GM23248 (cell line): ENCODE measurements at places on chromosomes 2 and 18. TPM values are rescaled to one million over a fixed set of nuclear protein-coding genes. Genes with fewer than 3 reads are reported as not detected.

Gene GPBAR1
- total RNA-seq: not detected in 2 replicates

DNA sequence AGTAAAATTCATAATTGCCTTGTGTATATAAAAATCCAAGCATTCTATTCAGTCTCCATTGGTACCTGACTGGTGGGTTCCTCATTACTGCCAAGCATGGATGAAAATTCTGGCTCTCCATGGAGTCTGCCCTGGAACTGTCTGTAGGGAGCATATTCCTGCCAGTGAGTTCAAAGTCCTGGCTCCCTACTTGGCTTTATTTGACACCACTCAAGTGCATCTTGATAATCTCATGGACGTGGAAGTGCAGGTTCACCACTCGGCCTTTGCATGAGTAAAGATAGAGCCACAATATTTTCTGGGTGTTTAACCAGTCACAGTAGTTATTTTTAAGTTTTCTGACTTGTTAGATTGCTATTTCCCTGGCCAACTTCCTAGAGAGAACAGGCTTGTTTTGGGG is 63.5 kb downstream of the CNTNAP5 start:
- no peak for DNase-seq

- no peak for DNase-seq
Measured at GRCh38 chr2:219107758-219108157, 47.0 kb upstream of the IHH start.

DNA sequence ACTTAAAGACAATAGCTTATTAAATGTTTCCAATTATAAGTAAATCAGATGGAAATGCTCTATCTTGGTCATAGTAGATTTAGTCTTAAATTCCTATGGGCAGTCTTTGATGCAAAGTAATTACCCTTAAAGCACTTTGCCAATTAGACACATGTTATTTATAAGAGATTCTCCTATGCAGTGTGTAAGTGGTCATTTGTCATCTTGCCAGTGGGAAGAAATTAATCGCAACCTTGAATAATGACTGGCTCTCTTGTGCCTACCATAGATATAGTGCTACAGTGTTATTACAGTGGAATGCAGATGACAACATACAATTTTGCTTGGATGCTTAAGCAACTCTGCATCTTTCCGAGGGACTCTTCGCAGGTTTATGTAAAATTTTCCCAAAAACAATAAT is 311.0 kb upstream of the THUMPD2 start:
- no peak for DNase-seq

GRCh38 chr18:40902436-40902835 is 1052.6 kb upstream of the PIK3C3 start:
- no peak for DNase-seq

GRCh38 chr2:227942965-227943364 is 71.5 kb downstream of the DAW1 start:
- no peak for DNase-seq

Gene FAP
- total RNA-seq: 243 and 269 TPM in 2 replicates

Gene MPP4
- total RNA-seq: 3.8 and 5.3 TPM in 2 replicates

DNA sequence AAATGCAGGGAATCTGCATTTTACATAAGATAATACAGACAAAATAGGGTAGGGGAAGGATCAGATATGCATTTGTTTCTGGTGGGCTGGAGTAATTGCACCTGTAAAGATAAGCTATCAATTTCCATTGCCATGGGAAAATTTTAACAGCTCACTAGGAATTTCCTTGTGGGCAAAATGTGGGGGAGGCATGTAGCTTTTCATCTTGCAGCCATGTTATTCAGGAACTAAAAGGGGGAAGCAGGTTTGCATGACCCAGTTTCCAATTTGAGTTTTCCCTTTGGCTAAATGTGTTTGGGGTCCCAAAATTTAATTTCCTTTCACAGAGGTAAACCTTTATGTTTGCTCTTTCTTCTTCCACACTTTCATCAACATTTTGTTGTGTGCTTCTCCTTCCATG is 624.4 kb downstream of the NYAP2 start:
- no peak for DNase-seq

DNA sequence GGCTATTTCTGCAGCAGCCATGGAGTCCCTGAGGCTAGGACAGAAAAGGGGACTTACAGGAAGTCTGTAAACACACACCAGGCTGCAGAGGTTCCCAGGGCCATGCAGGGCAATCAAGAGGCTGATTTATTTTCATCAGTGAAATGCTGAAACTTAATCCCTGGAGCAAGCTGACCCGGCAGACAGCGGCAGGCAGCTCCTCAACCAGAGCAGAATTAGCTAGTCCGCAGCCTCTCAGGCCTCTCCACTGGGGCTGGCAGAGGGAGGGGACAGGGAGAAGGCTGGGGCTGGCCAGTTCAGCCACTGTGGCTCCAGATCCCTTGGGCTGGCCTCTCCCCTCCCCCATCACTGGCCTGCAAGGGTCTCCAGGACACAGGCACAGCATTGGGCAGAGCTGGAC is 136.3 kb downstream of the TNS1 start:
- DNase-seq: no peak

Gene CFAP210
- total RNA-seq: not detected in 2 replicates

DNA sequence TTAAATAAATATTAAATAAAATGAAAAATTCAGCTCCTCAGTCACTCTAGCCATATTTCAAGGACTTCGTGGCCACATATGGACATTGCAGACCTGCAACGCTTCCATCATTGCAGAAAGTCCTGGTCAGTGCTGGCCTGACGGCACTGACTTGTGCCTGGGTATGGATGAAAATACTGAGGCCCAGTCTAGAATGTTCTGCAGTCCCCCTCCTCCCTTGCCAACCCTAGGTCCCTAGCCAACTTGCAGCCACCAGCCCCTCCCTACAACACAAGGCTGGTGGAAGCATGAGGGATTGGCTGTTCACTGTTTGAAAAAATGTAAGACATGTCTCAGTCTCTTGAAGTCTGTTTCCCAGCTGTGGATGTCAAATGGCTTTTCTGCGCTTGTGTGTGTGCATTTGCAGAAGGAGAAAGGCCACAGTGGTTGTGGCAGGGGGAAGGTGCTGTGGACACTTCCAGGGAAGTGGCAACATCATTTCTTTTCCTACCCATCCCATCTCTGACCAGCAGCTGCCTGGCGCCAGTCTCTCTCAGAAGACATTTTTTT is 9.9 kb downstream of the IGFBP5 start:
- no peak for DNase-seq

Gene HOXD12
- 0.22 TPM in 1 of 2 replicates, not detected in the other for total RNA-seq

DNA sequence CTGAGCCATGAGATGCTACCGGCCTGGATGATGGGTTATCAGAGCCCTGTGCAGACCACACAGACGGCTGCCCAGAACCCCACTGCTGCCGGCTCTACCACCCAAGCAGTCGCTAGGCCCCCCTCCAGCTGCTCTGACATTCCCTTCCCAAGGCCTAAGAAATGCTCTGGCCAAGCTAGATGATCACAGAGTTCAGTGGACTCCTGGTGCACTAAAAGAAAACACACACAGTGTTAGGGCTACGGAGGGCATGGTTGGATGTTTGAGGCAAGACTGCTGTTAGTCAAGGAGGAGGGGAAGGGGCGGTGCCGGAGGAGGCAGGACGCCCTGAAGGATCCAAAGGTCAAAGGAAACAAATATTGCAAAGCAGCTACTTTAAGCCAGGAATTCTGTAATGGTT is 174.5 kb downstream of the MYCN start:
- DNase-seq: no peak

- DNase-seq: no peak
Measured at GRCh38 chr2:197713271-197713670, 8.1 kb downstream of the MARS2 start.

- no peak for DNase-seq
Measured at GRCh38 chr2:74715880-74716279, 61.8 kb downstream of the SEMA4F start.

Gene FAM161A
- 0.25 and 0.76 TPM in 2 replicates for total RNA-seq

- DNase-seq: no peak
Measured at GRCh38 chr2:60407398-60407797, 146.1 kb downstream of the BCL11A start.

Gene L3MBTL4
- total RNA-seq: not detected in 2 replicates

Gene ZNF519
- 1.1 and 2.0 TPM in 2 replicates for total RNA-seq

GRCh38 chr2:7031547-7032245 is 114.5 kb downstream of the RNF144A start:
- DNase-seq: no peak

- DNase-seq: no peak
Measured at GRCh38 chr2:38100328-38100727, 24.4 kb upstream of the CYP1B1 start.

GRCh38 chr2:5290900-5291546 is 401.2 kb upstream of the SOX11 start:
- no peak for DNase-seq

DNA sequence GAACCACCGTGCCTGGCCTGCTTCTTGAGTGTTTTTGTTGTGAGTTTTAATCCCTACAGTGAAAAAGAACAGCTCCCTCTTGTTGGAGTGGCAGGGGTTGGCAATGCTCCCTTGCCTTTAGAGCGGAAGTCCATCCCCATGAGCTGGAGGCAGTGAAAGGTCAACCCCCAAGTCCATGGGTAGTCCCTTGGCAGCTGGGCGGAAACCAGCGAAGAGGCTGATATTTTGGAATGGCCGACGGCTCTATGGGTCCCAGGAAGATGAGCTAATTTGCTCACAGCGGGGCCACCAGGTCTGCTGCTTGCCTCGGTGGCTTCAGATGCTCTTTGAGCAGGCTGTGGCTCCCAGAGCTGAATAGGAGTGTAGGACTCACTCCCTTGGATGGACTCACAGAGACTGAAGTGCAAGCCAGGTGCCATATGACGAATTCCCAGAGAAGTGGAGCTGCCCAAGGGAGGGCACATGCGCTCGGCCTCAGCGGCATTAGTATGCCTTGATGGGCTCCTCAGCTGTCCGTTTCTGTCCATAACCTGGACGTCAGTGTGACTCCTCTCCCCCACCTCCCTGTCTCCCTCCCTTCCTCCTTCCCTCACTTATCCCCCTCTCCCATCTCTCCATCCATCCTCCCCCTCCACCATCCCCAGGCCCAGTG is 25.4 kb upstream of the RHOB start:
- no peak for DNase-seq

Gene VWA3B
- not detected in 2 replicates for total RNA-seq

DNA sequence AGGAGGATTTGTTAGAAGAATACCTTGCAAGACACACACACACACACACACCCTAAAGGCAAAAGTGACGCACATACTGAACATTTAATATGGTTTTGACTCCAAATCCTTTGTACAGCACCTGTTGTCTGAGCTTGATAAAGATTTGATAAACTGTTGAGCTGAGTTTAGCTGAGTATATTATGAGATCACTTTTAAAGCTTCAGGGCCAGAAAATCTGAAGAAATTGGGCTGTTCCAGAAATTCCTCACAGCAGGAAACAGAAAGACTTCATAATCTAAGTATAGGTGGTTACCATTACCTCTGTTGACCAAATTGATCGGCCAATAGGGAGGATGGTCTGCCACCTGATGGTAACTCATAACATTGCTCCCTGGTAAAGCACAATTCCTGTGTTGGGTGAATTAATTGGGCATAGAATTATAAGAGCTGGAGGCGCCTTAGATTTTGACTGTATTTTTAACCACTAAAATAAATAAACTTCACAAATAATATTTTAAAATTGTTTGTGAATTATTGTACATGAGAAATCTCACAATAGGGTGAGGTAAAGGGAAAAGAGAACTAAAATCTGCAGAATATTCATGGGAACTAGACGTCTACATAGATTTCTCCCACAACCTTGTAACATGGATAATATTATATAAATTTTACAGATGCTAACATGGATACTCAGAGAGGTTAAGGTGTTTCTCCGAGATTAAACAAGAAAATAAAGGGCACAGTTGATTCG is 21.8 kb upstream of the RPIA start:
- peak; percentile 65 for DNase-seq

Gene MAPK4
- 0.22 TPM in 1 of 2 replicates, not detected in the other for total RNA-seq

Gene TXNDC2
- total RNA-seq: not detected in 2 replicates

DNA sequence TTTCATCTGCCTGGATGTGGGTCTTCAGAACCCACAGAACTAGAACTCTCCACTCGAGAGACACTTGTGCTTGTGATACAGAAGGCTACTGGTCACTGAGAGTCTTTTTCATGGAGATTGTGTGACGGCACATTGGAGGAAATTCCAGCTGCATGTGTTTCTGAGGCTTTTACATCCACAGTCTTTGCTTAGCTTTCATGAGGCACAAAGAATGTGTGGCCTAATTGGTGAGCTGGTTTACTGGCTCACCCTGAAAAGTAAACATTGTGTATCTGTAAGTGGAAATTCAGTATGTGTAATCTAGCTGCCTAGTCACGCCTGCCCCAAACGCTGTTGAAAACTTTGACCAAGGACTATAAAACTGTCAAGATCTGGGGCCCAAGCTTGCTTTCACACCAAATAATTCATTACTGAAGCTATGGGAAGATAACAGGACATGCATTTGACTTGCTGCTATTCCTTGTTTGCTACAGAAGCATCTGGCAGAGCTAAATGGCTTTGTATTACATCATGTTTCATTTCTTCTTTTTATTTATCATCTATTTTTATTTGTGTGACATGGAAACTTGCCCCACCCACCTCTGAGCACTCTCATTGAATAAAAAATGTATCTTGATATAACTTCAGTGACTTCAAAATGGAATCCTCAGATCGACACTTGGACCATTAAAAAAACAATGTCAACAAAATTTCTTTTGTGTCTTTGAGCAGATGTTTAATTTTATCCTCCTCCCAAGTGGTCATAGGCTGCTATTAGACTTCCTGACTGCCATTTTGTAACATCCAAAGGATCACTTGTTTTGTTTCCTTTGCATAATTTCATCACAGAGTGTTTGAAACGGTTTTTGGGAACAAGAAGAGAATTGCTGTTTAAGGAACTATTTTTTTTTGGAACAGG is 80.2 kb downstream of the EFEMP1 start:
- peak; percentile 98 for DNase-seq

DNA sequence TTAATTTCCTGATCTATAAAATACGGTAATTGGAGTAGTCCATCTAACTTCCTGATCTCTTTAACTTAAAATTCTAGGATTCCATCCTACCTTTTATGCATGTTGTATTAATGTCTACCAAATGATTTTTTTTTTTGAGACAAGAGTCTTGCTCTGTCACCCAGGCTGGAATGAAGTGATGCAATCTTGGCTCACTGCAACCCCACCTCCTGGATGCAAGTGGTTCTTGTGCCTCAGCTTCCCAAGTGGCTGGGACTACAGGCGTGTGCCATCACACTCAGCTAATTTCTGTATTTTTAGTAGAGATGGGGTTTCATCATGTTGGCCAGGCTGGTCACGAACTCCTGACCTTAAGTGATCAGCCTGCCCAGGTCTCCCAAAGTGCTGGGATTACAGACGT is 47.8 kb downstream of the CFAP36 start:
- DNase-seq: no peak

DNA sequence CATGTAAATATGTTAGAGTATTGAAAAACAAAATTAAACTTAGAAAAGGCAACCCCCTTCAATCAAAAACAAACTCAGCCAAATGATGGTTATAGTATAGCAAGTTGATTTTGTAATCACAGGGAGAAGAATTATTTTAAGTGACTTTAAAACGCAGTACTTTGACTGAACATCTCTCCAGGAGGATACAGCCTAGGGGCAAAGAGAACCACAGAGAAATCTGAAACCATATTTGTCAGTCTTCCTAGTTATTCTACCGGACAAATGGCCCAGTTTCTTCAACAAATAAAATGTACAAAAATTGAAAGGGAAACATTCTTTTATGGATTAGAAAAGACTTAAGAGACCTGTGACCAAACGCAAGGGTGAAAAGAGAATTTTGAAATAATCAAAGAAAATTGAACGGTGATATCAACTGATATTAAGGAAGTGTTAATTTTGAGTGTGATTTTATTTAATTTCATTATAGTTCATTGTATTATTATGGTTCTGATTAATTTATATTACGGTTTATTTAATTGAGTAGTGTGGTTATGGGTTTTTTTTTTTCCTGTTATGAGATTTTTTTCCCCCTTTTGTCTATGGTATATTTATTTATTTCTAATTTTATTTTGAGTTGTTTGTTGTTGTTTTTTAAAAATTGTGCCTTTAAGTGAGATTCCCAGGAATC is 75.3 kb downstream of the HNRNPLL start:
- no peak for DNase-seq

GRCh38 chr18:27863780-27864430 is 313.0 kb downstream of the CDH2 start:
- DNase-seq: no peak

Gene LOXL3
- 52.4 and 56.9 TPM in 2 replicates for total RNA-seq
